ENCODE measurements at places on chromosomes 11 and 22.

GRCh38 chr22:50247748-50248147 lies 2.9 kb upstream of the TUBGCP6 start:
- DNase-seq, result no peak

GRCh38 chr11:17812865-17813187 lies 78.2 kb downstream of the KCNC1 start:
- DNase-seq, result no peak

- DNase-seq, result no peak
Observed at GRCh38 chr11:34549271-34549670, 35.7 kb upstream of the ELF5 start.

DNA sequence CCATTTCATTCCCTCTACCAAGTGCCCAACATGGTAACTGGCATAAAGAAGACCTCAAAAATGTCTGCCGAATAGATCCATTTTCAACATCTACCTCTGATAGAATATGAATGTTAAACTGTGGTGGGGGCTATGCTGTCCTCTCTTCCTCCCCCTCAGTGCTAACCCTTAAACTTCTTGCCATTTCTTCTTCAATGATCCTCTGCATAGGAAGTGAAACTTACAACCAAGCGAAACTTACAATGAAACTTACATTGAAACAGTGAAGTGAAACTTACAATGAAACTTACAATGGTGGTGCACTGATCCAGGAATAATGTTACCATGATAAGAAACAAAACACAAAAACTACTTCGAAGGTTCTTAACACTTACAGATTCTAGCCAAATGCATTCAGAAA lies 4.7 kb downstream of the RTCB start:
- DNase-seq, result no peak

DNA sequence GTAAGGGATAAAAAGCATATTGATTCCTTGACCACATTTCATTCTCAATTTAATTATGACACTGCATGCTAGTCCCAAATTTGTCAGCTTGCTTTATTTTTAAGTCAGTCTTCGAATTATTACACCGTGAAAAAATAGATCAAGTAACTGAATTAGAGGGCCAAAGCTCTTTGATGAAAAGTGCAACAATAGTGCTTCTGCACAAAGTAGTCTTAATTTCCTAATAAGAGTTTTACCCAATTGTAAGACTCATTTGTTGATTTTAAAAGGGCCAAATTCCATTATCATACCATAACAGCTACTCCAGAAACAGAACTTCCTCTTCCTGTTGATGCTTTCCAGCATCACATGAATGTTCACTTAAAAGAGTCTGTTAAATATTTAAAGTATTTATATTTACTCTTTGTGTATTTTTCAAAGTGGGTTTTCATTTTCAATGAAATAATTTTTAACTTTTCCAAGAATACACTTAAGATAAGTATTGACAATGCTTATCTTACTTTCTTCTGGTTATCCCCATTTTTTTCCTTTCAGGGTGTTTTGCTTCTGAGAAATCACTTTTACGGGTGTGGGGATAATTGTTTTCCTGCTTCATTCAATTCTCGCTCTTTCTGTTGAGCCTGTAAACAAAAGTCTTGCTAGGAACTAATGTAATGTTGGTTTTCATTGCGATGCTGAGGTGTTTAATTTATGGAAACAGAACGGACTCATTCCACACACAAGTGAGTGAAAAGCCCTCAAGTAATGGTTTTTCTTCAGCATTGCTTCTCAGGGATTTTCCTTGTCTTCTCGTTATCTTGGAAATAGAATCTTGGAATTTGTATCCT lies 2.1 kb downstream of the ARHGEF12 start:
- DNase-seq, result no peak

DNA sequence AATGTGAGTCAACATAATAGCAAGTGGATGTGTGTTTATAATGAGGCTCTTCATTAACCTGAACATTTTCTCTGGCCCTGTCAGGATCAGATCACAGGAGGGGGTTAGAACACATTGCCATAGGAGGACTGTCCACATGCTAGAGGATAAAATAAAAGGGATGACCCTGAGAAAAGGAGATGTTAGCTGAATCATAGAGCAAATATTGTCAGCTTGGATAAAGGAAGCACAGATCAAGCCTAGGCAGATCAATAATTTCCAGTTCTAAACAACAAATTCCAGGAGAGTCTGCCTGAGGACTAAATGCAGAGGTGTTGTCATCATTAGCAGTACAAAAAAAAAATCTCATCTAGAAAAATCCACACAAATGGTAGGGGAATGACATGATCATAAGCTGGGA lies 337.9 kb downstream of the LRRC4C start:
- DNase-seq, result no peak

DNA sequence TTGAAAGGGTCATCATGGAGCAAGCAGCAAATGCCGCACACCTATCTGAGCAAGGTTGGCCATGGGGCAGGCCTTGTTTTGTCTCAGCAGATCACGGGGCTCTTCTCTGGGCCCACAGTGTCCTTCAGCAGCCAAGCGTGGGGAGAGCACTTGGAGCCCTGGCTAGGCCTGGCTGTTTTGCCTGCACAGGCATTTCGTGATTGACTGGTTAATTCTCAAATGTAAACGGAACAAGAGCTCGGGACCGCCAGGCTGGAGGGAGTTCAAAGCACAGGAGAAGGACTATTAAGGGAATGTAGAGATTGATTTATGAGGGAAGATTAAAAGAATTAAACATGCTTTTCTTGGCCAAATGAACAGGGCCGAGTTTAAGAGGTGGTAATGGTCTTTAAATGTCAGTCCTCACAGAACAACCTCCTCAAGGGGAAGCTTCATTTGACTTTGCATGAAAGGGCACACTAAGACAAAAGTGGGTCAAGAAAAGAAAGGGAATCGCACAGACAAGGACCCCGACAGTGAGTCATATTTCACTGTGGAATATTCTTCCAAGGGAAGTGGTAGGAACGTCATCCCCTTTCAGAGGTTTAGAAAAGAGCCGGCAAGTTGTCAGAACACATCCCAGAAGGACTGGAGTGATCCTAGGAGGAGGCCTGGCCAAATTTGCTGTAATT lies 20.7 kb downstream of the SPON1 start:
- DNase-seq, result no peak

All from stimulated activated naive CD4-positive, alpha-beta T cell (primary cell).